Left hindlimb (tissue), 1 donor: ENCODE measurements at places on chromosomes 4 and X.

DNA sequence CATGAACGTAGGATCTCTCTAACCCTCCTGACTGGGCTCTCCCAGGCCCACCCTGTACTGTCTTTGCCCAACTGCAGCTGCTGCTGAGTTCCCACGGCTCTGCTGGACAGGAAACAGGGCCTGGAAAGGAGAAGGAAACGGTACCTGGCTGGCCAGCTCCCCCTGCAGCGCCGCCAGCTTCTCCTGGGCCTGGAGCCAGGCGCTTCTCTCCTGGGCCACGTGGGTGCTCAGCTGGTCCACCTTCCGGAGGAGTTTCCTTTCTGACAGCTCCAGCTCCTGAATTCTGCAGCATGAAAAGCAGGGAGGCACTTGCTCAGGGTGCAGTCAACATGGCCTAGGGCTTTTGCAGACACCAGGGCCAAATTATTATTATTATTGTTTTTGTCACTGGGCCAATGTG, 6.5 kb downstream of the C4orf50 start:
- no peak for DNase-seq

DNA sequence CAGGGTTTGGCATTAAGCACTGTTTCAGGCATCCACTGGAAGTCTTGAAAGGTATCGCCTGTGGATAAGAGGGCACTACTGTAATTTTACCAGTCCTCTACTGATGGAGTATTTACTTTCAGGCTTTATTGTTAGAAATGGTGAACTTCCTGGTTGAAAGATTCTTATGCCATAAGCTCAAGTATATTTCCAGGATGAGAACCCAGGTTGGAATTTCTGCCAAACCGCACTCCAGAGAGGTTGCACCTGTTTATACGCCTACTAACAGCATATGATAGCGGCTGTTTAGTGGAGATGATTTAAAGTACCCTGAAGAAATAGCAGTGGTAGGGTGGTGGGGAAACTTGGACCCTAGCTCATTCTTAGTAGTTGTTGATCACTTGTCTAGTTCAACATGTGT, 9.9 kb downstream of the FNIP2 start:
- DNase-seq = no peak

DNA sequence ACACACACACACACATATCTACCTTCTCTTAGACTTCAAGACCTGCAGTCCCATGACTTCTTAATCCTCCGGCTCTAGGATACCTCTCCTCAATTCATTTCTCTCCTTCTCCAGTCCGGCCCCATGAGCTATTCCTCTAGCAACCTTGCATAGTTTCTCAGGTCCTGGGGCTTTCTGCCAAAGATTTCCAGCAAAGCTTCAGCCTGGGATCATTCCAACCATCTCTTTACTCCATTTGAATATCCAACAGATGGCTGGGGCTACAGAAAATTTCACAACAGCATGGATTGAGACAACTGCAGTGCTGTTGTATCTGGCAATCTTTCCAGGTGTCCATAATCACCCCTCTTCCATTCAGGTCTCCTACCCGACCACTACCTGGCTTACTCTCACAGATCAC, 184.1 kb downstream of the DCHS2 start:
- DNase-seq = no peak

DNA sequence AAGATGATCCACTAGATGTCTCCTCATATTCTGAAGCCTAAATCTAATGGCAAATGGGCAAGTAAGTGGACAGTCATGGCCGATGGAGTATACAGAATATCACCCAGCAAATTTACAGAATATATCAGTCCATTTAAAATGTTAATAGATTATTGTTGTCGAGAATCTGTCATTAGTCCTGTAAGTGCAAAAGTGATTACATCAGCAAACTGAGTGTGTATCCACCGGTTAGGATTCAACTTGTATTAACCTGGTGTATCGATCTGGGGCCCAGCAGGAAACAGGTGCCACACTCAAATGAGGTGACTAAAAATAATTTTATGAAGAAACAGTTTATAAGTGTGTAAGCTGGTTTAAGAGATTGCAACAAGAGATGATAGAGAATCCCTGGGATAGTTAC, 367.9 kb upstream of the FAM47C start:
- DNase-seq = no peak

DNA sequence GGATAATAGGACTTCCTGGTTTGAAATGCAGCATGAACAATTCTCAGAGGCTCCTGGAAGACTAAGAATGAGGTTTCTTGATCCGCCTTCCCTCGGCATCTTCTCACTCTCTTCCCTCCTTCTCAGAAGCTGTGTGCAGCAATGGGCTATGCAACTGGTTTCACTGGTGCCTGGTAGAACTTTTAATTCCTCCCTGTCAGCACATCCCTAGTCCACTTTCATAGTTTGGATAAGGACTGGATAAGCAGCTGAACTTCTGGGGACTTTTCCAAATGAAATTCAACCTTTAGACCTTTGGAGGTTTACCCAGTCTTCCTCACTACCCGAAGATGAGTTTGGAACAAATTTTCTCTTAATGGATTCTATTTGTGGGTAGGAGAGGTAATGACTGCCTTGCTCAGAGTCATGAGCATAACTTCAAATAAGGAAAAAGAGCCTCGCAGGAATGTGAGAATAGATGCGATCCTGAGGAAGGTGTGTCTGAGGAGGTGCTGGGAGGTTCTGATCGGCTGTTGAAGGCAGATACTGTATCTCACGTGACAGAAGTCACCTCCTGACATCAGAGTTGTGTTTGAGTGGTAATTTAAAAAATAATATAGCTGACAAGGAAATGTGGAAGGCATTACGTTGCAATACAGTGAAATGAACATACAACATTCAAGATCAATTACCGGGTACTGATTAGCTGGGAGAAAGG, 56.0 kb upstream of the HAND2 start:
- DNase-seq = no peak

DNA sequence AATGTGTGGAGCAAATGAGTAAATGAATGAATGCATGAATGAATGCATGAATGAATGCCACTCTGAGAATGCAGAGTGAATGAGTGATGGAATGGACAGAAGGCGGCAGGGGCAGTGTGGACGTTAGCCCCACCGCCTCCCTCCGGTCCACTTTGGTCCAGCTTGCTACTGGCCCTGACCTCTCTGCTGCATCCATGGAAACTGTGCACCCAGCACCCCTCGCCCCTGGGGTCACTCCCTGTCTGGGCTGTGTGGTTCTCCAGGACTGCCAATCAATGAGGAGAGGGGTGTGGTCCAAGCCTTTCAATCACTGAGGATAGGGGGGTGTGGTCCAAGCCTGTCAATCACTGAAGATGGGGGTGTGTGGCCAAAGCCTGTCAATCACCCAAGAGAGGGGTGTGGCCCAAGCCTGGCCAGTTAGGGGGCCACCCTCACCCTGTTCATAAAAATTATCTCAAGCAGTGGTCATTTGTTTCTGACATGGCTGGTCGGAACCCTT, 39.2 kb upstream of the ASMTL start:
- no peak for DNase-seq

- no peak for DNase-seq
Measured at GRCh38 chr4:184386271-184386781, 88.0 kb downstream of the IRF2 start.

- DNase-seq = no peak
Measured at GRCh38 chrX:134936542-134936941, 54.2 kb upstream of the SMIM10 start.

DNA sequence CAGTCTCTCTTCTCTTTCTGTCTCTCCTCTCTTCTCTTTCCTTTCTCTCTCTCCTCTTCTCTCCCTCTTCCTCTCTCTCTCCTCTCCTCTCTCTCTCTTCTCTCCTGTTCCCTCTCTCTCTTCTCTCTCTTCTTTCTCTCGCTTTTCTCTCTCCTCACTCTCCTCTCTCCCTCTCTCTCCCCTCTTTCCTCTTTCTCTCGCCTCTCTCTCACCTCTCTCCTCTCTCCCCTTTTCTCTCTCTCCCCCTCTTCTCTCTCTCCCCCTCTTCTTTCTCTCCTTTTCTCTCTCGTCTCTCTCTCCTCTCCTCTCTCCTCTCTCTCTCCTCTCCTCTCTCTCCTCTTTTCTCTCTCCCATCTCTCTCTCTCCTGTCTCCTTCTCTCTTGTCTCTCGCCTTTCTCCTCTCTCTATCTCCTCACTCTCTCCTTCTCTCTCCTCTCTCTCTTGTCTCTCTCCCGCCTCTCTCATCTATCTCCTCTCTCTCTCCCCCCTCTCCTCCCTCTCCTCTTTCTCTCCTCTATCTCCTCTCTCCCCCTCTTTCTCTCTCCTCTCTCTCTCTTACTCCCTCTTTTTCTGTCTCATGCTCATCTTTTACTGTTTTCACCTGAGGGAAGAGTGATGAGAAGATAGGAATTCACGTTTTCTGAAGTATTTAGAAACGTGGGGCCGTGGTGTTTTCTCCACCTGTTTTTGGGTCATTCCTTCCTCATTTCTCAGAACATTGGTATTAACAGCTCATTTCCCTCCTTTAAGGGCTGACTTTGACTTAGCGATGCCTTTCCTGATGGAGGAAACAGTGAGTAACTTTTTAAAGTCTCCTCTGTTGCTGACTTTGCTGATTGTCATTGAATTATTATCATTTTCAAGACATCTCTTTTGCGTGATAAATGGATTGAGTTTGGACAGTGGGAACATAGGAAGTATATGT, 80.6 kb upstream of the CD99 start:
- no peak for DNase-seq

- DNase-seq = no peak
Measured at GRCh38 chrX:33277046-33277445, 65.7 kb upstream of the DMD start.

DNA sequence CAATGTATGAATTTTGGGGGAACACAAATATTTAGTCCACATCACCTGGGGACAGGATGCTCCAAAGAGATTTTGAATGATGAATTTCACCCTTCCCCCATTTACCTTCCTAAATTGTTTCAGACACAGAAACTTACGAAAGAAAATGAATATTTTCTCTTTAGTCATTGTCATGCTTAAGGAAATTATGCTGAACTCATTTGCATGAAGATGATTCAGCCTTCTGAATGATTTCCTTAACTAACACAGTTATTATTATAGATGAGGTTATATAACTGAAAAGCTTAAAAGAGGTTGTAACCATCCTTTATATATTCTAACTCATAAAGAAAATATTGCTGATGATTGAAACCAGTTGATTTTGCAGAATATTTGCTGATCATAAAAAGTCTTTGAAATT, 61.1 kb downstream of the KCNIP4 start:
- no peak for DNase-seq

- no peak for DNase-seq
Measured at GRCh38 chr4:179596621-179597020, 2154.4 kb upstream of the AGA start.

GRCh38 chr4:2057382-2058065, 1.6 kb upstream of the NAT8L start:
- no peak for DNase-seq

DNA sequence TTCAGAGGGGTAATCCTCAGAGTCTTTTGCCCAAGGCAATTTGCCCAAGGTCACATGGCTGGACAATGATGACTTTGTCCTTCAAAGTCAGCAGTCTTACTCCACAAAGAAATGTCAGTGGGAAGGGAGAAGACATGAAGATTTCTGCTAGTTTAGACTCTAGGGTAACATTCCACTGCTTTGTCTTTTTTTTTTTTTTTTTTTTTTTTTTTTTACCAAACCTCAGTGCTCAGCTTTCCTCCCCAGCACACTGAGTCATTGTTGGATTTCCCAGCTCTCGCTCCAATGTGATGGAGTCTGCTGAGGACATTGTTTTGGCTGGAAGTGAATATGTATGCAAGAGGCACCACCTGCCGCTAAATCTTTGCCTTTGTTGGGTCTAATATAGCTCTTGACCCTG, 7.2 kb upstream of the C1QTNF7 start:
- no peak for DNase-seq

DNA sequence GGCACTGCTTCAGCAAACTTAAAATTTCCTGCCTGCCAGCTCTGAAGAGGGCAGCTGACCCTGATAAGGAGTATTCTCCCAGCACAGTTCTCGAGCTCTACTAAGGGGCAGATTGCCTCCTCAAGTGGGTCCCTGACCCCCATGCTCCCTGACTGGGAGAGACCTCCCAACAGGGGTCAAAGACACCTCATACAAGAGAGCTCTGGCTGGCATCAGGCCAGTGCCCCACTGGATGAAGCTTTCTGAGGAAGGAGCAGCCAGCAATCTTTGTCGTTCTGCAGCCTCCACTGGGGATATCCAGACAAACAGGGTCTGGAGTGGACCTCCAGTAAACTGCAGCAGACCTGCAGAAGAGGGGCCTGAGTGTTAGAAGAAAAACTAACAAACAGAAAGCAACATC, 1118.3 kb upstream of the ADGRL3 start:
- DNase-seq = no peak

GRCh38 chrX:115591420-115591819, 30.4 kb downstream of the PLS3 start:
- DNase-seq = no peak

DNA sequence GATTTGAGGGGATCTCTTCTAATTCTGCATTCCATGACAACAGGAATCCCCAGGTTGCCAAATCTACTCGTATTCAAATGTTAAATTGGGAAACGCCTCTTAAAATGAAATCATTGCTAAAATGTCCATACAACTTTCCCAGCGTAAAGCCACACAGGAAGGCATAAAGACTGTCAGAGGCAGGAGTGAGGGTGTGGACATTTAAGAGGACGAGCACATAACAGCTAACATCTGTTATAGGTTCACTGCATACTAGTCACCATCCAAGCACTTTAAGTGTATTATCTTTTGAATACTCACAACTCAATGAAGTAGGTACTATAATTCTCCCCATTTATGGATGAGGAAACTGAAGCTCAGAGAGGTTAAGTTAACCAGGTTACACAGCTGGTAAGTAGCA, 35.6 kb downstream of the ATG4A start:
- DNase-seq = no peak

- no peak for DNase-seq
Measured at GRCh38 chr4:13378973-13379759, 105.0 kb downstream of the RAB28 start.

GRCh38 chr4:151358266-151358665, 32.9 kb upstream of the SH3D19 start:
- no peak for DNase-seq

- no peak for DNase-seq
Measured at GRCh38 chr4:175561696-175562095, 250.4 kb downstream of the GPM6A start.

DNA sequence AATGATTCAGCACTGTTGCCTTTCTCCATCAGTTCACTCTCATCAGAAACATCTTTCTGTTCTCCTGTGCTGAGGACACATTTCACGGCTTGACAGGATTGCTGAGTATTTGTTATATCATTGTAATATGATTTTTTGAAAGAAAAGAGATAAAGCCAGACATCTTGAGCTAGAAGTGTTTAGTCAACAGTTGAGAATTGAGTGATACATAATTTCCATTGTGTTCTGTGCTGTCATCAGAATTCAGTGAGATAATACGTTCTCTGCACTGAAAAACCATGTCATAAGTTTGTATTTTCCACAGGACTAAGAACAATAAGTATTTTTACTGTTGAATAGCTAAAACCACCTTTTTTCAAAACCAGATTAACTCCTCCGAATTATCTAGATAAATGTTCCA, 50.2 kb upstream of the GPRIN3 start:
- DNase-seq = no peak

- DNase-seq = no peak
Measured at GRCh38 chrX:150314186-150314585, 48.9 kb upstream of the MAMLD1 start.

- DNase-seq = no peak
Measured at GRCh38 chr4:40349561-40350198, 14.5 kb downstream of the CHRNA9 start.

- no peak for DNase-seq
Measured at GRCh38 chr4:103105558-103106356, 6.1 kb upstream of the BDH2 start.
